ENCODE measurements at places on chromosomes 11 and 22. TPM values are rescaled to one million over a fixed set of nuclear protein-coding genes. Genes with fewer than 3 reads are reported as not detected.

The TYR gene
- not detected for total RNA-seq

The MMP10 gene
- 8.7 TPM for total RNA-seq

The MN1 gene
- total RNA-seq: 4.5 TPM

The RTN4RL2 gene
- total RNA-seq: 0.48 TPM

The GPR83 gene
- not detected for total RNA-seq

Data from kidney epithelial cell (primary cell).